Mammary epithelial cell (primary cell): ENCODE measurements at places on chromosomes 5 and 9. TPM values are rescaled to one million over a fixed set of nuclear protein-coding genes. Genes with fewer than 3 reads are reported as not detected.

PRRT1B gene
- not detected for total RNA-seq

RNF183 gene
- not detected in 2 replicates for total RNA-seq

CCNO gene
- total RNA-seq, result 8.8 and 9.9 TPM in 2 replicates

LMX1B gene
- total RNA-seq, result 14.0 and 19.2 TPM in 2 replicates
